NCI-H187 treated with DMSO at 0.1 percent for 48 hours (cell line): ENCODE measurements at places on chromosomes 2 and 18.

DNA sequence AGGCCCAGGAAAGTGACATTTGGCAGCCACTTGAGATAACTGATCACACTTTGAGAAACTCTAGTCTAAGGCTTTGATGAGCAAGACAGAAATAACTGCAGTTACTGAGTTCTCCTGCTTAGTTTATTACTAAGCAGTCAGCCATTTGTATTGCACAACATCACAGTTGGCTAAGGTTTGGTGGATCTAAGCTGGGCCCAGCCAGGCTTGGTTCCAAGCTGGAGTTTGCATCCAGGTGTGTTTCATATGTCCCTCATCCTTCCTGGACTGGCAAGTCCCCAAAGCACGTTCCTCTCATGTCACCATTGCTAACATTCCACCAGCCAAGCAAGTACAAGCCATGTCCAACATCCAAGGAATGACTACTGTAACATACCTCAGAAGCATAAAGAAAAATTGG, 71.3 kb upstream of the ZNF532 start:
- no peak for DNase-seq

DNA sequence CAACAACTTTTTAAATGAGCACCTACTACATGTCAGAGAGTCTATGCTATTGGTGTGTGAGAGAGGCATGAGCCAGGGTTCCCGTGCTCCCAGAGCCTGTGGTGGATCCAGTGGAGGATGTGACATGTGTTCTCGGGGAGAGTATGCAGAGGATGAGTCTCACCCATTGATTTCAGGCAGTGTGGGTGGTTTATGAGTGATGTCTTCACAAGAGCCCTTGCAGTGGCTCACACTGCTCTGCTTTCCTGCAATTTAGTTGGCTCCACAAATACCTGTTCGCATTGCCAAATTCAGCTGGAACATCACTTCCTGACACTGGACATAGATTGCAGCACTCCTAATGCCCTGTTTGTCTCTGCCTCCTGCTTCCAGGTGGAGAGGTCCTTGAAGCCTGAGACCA, 243.6 kb upstream of the CXCR4 start:
- DNase-seq: no peak

GRCh38 chr2:135791418-135792190, 45.4 kb downstream of the LCT start:
- no peak for DNase-seq

DNA sequence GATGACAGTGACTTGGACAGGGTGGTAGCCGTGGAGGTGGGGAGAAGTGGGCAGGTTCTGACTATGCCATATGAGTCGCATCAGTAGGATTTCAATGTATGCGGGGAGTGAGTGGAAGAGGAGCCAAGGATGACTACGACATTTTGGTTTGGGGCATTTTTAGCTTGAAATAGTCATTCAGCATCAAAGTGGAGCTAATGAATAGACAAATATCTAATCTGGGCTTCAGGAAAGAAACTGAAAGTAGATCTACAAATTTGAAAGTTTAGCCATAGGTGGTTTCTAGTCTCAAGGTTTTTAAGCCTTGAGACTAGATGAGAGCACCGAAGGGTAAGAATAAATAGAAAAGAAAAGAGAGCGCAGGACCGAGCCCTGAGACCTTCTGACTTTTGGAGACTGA, 58.3 kb downstream of the FEZ2 start:
- DNase-seq: no peak

- DNase-seq: no peak
These were observed 70.3 kb downstream of the SCN1A start for GRCh38 chr2:166057370-166058164.

DNA sequence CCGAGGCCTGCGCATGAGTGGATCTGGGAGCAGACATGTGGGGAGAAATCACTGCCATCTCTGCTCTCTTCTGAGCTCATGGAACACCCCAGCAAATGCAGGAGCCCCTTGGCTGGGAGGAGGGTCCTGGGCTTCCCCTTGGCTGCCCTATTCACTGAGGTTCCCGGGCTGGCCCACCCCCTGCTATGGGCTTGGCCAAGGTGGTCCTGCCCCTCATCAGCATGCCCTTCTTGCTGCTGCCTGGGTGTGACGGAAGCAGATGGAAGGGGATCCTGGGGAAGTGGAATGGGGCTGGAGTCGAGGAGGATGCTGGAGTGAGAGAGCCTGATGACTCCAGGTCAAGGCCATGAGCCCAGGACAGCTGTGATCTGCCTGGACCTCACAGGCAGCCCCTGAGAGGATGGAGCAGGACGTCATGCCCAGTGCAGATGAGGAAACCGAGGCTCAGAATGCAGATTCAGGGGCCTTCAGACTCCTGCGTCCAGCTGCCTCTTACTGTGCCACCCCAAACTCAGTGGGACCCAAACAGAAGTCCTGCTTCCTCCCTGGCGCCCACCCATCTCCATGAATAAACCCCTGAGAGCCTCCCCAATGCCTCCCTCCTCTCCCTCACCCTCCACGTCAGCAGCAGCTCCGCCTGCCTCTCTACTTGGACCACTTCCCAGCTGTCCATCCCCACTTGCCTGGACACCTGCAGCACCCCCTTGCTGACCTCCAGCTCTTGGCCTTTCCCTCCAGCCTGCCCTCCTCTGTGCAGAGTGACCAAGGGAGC, 4.0 kb downstream of the SNED1 start:
- DNase-seq: no peak

GRCh38 chr2:75142081-75142480, 57.2 kb downstream of the TACR1 start:
- no peak for DNase-seq

GRCh38 chr2:151009437-151010175, 252.1 kb downstream of the RBM43 start:
- DNase-seq: no peak

- no peak for DNase-seq
These were observed 1061.6 kb upstream of the FAM98A start for GRCh38 chr2:34660741-34661140.

- DNase-seq: no peak
These were observed 693 bp downstream of the ORC2 start for GRCh38 chr2:200962811-200963123.

DNA sequence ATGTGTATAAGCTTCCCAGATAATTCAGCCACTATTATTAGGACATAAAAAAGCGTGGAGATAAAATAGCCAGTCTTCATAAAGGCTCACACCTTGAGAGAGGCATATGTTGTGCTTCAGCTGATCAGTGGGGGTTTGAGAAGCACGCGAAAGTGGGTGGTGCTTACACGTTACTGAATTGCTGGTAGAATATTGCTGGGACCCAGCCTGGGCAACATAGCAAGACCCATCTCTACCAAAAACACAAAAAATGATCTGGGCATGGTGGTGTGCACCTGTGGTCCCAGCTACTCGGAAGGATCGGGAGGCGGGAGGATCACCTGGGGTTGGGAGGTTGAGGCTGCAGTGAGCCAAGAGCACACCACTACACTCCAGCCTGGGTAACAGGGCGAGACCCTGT, 74.9 kb upstream of the MBOAT2 start:
- no peak for DNase-seq

DNA sequence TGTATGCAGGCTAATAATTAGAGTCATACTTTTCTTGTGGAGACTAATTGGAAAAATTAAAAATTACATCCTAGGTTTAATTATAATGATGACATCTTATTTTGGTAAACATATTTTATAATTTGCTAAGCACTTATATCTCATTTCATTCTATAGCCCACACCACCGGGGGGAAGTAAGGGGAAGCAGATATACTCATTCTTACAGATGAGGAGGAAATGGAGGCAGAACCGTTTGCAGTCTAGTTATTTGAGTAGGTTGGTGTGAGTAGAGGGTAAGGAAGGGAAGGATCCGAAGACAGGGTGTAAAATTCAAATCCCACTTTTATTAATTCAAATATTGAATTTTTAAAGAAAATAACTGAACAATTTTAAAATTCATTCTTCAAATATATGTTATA, 3.7 kb downstream of the ITGAV start:
- DNase-seq: no peak

- DNase-seq: no peak
These were observed 129.9 kb downstream of the PRPF40A start for GRCh38 chr2:152587187-152587947.

- no peak for DNase-seq
These were observed 49.1 kb downstream of the TFPI start for GRCh38 chr2:187505065-187505672.

- no peak for DNase-seq
These were observed 32.4 kb upstream of the RBBP8 start for GRCh38 chr18:22900558-22901238.

- DNase-seq: no peak
These were observed 119.1 kb downstream of the BMPR2 start for GRCh38 chr2:202495230-202495604.

DNA sequence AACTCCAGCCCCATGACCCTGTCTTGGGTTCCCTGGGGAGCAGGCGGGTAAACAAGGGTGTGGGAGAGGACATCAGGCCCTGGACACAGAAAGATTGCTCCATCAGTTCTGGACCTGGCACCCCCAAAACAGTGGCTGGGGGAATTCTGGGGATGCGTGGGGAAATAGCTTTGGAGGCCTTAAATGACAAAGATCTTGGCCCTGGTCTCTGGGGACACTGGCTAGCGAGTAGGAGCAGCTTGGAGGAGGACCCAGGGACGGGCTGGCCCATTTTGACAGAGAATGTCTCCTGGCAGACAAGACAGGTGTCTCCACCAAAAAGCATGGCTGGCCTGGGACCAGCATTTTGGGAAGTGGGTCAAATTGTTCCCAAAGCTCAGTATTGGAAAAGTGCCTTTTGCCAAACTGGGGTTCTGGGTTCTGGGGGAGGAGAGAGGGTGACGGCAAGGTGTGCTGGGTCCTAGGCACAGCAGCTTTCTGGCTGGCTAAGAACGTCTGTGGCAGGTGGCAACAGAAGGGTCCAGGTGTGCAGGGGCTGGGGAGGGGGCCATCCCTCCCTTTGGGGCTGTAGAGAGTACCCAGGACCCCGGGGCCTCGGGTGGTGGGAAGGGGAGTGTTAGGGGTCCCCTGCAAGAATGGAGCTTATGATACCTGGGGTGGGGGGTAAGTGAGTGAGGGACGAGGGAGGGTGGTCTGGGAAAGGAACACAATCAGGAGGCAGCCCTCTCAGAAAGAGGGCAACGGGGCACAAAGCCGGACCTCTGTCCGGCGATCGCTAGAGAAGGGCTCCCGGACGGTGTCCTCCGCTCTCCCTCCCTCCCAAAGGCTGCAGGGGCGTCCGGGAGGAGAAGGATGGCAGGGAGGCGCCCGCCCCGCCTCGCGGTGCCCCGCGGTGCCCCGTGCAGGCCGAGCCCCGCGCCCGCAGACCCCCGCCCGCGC, 556 bp downstream of the CYRIA start:
- no peak for DNase-seq

DNA sequence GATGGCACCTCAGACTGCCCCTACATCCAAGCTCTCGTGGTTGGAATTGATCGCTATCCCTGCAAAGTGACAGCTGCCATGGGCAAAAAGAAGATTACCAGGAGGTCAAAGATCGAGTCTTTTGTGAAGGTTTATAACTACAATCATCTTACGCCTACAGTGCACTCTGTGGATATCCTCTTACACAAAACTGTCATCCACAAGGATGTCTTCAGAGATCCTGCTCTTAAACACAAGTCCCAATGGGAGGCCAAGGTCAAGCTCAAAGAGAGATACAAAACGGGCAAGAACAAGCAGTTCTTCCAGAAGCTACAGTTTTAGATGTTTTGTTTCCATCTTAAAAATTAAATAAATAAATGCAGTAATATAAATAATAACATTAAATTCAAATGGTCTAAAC, 45.4 kb downstream of the INO80D start:
- DNase-seq: no peak

GRCh38 chr2:172674034-172674967, 61.3 kb upstream of the RAPGEF4 start:
- no peak for DNase-seq

GRCh38 chr2:178110681-178111080, 1.6 kb upstream of the RBM45 start:
- DNase-seq: no peak

GRCh38 chr2:98592565-98592964, 15.7 kb downstream of the COA5 start:
- DNase-seq: no peak

DNA sequence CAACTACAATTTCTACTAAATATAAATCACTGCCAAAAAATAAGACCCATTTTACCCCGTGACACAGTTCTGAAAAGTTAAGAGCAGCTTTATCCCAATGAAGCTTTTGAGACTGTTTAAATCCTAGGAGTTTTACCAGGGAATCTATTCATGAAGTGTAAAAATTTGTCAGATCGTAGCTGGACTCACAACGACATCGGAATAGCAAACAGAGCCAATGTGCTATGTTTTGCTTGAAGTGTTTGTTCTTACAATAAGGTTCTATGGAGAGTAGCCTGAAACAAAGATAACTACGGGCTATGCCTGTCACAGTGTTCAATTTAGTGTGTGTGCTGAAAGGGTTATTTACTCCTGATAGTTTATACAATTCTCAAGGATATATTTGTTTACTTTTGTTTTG, 78.5 kb upstream of the L3MBTL4 start:
- no peak for DNase-seq

DNA sequence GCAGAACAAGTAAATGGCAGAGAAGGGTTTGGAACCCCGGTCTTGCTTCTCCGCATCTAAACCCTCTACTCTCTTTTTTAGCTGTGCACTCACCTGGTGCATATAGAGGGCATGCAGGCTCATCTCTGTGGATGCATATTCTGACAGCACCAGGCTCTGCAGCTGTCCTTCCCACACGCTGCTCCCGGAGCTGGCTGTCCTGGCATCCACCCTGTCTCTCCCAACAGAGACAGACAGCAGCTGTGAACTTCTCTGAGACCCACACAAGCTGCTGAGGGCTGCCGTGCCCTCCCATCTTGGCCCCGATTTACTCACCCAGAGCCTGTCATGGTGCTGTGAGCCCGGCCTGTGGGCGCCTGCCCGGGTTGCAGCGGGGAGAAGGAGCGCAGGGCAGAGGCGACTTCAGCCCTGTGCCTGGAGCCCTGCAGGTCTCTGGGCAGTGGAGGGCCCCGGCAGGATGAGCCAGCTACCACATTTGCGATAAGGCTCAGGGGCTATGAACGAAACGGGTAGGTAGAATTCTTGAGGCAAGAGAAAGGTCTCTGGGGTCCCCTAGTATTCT, 3.3 kb upstream of the ABCB6 start:
- no peak for DNase-seq
